LoVo (cell line): ENCODE measurements at places on chromosomes 11 and 22.

GRCh38 chr11:129281471-129282415 lies 89.6 kb upstream of the ARHGAP32 start:
- DNase-seq = no peak

- no peak for DNase-seq
These were observed 82.8 kb downstream of the C11orf91 start for GRCh38 chr11:33617672-33618350.

DNA sequence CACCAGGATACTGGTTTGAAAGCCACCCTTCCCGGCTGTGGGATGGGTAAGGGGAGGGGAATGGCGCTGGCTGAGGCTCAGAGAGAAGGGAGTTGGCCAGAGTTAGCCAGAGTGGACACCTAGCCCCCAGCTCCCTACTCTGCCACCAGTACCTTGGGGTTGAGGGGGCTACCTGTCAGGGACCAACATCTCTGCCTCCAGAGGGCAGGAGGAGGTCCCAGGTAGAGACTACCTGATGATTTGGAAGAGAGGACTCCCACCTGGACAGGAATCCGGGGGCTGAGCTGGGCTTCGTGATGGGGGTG lies 3.7 kb downstream of the MYRF start:
- no peak for DNase-seq

DNA sequence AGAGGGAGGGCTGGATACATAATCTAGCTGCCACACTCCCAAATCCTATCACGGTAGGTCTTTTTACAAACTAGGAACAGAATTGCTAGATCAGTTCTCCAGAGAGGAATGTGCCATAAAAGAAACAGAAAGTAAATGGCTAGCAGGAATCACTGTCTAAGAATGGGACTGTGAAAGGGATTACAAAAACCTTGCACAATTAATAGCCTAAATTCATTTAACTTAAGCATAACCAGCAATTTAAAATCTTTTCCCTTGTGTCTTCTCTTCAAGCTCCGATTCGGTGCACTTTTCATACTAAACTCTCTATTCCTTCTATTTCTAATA lies 35.2 kb downstream of the APOL5 start:
- no peak for DNase-seq

DNA sequence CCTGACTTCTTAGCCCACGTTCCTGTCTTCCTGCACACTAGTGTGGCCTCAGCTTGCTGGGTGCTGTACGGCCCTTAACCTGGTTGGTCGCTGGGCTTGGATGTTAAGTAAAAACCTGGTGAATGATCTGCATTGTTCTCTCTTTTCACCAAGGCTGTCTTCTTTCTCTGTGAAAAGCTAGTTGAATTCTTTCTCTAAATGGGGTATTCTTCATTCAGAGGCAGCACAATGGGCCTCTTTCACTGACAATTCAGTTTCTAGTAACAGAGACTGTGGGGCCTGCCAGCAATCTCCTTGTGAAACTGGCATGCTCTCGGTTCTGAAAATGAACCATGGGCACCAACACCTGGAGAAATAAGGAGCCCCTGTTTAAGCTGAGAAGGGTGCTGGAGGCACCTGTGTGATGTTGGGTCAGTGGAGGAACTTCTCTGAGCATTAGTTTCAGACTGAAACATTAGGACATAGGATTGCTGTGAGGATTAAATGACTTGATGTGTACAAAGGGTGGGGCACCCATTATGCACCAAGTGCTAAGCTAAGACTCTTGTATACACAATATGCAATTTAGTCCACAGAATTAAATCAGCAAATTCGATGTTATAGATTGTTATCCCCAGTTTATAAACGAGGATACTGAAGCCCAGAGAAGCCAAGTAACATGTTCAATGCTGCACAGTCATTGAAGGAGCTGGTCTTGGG lies 33.1 kb upstream of the ELF5 start:
- DNase-seq = no peak

- no peak for DNase-seq
These were observed 21.4 kb upstream of the CDON start for GRCh38 chr11:126083829-126084607.

DNA sequence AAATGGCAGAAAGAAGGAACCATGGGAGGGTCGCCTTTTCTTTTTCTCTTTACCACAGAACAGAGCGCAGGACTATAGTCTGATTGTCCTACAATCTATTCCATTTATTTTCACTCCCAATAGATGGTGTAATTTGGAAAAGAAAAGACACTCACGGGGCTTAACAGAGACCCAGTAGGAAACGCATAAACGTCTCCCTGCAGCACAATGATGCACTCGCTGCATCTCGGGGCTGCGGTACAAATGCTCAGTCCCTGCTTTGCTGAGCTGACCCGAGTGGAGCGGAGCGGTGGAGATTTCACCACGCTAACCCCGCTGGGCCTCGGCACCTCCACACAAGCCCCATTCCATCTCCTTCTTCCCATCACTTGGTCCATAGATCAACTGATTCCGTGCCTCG lies 1.5 kb downstream of the FEZ1 start:
- DNase-seq = no peak

DNA sequence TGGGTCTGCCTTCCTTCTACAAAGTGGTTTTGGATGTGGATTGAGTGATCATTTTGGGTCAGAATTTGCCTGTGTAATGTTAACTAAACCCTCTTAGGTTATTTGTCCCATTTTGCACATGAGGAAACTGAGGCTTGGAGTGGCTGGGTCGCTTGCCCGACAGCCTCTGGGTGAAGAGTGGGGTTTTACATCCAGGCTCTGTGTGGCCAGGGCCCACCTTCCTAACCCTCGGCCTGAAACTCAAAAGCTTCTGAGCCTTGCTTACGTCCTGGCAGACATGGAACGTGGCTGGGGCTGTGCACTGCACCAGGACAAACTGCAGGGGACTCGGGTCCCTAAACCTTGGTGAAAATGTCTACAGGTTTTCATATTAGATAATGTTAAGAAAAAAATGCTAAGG lies 542.4 kb downstream of the TBC1D22A start:
- DNase-seq = no peak

GRCh38 chr22:26529345-26529744 lies 17.1 kb upstream of the TFIP11 start:
- no peak for DNase-seq

GRCh38 chr11:57360991-57361390 lies 20.0 kb downstream of the PRG3 start:
- DNase-seq = no peak

GRCh38 chr22:40289991-40290459 lies 56.3 kb upstream of the ADSL start:
- DNase-seq = no peak

DNA sequence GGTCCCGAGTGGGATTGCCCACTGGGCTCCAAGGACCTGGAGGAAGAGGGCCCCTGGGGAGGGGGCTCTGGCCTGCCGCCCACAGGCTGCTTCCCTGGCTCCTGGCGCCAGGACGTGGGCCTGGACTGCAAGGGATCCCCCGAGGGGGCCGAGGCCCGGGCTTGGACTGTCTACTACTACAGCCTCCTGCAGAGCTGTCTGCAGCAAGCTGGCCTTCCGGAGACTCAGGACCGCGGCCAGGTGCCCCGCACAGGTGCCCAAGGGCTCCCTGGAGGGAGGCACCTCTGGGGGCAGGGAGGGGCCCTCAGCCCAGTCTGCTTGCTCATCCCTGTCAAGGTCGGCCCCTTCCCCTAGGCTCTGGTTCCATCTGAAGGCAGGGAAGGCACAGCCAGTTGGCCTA lies 1.9 kb downstream of the CARNS1 start:
- DNase-seq = no peak

GRCh38 chr11:14015711-14016110 lies 53.2 kb downstream of the SPON1 start:
- DNase-seq = peak; percentile 82

- no peak for DNase-seq
These were observed 7.8 kb upstream of the RBM4B start for GRCh38 chr11:66685276-66686099.

GRCh38 chr11:95373241-95373640 lies 142.2 kb upstream of the SESN3 start:
- DNase-seq = no peak

- peak; percentile 3 for DNase-seq
These were observed 51.0 kb upstream of the SEPTIN5 start for GRCh38 chr22:19663286-19663815.

- peak; percentile 78 for DNase-seq
These were observed 39.6 kb downstream of the LIF start for GRCh38 chr22:30206944-30207343.

GRCh38 chr11:79564288-79564925 lies 123.6 kb upstream of the TENM4 start:
- peak; percentile 3 for DNase-seq

- no peak for DNase-seq
These were observed 27.9 kb downstream of the SLC25A17 start for GRCh38 chr22:40791241-40791640.

GRCh38 chr11:87437133-87437843 lies 399.6 kb downstream of the TMEM135 start:
- no peak for DNase-seq

DNA sequence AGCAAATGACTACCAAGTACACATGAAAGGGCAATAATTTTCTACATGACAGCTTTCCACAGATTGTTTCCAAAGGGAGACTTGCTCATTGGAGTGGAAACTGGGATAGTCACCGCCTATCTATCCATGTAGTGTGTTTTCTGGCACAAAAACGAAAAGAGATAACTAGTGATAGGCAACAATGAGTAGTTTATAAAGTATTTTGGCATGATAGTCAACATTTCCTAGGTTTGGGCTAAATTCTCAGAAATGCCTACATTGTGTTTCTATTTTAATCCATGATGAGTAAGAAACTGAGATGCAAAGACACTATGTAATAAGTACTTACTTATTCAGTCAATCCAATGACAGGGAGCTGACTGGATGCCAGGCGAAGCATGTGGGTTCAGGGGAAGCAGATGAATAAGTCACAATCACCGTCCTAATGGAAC lies 1129.1 kb downstream of the DLG2 start:
- DNase-seq = no peak

DNA sequence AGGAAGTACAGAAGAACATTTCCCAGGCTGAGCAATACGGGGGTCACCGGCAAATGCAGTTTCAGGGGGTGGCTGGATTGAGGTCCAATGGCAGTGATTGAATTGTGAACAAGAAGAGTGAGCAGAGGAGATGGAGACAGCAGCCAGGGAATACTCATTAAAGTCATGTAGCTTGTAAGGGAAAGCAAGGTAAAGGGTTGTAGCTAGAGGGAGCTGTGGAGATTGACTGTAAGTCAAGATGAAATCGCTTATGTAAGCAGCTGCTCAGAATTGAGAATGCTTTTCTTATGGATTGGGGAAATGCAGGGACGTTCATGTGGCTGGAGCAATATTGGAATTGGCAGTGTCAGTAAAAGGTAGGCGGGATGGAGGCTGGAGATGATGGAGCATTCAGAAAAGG lies 111.4 kb upstream of the TBCEL start:
- peak; percentile 7 for DNase-seq

DNA sequence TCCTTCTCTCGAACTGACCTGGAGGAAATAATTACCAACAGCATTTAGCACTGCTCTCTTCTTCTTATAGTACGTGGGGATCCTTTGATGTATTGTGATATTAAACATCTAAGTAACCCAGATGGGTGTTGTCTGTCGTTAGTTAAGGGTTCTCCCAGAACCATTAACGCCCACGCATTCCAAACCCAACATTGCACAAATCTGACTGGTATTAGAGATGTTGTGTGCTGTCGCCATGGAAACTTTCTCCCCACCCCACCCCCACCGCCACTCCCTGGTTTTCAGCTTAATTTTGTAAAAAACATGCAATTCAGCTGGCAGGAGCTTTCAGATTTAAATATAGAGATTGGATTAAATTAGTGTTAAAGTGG lies 1495.2 kb downstream of the TBC1D22A start:
- DNase-seq = no peak

- DNase-seq = no peak
These were observed 128.2 kb upstream of the FIBIN start for GRCh38 chr11:26865703-26866102.

DNA sequence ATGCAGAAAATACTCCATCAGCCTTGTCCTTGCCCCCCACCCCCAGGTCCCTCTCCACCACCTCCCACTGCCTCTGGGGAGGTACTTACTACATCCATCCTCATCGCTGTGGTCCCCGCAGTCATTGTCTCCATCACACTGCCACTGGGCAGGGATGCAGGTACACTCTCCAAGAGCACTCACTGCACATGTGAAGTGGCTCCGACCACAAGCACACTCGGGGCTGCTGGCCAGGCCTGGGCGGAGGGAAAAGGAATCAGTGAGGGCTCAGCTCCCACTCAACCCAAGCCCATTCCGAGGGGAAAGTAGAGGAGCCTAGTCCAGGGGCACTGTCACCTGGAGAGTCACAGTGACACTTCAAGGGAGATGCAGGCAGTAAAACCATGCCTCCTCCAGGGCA lies 15.7 kb downstream of the LRP4 start:
- no peak for DNase-seq

GRCh38 chr11:108818971-108819370 lies 154.1 kb downstream of the DDX10 start:
- DNase-seq = no peak

DNA sequence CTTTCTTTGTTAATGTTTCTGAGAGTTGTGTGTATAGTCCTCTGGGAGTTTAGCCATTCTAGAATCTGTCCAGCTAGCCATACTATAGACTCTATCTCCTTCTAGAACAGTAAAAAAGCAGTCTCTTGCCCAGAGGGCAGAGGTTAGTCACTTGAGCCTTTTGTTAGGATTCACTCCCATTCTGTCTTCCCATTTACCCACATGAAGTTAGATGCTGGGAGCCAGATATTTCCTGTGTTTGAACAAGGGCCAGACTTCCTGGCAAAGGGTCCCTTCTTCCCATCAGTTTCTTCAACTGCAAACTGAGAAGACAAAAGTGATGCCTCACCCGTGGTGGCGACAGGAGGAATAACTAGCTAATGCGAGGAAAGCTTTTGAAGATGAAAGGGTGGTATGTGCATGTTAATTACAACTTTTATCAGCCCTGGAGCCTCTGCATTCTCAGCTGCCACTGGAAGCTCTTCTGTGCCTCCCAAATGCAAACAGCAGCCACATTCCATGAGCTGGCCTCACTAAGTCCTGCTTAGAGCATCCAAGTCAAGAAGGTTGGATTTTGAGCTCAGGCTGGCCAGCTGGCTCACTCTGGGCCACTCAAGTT lies 12.8 kb downstream of the CD44 start:
- no peak for DNase-seq

DNA sequence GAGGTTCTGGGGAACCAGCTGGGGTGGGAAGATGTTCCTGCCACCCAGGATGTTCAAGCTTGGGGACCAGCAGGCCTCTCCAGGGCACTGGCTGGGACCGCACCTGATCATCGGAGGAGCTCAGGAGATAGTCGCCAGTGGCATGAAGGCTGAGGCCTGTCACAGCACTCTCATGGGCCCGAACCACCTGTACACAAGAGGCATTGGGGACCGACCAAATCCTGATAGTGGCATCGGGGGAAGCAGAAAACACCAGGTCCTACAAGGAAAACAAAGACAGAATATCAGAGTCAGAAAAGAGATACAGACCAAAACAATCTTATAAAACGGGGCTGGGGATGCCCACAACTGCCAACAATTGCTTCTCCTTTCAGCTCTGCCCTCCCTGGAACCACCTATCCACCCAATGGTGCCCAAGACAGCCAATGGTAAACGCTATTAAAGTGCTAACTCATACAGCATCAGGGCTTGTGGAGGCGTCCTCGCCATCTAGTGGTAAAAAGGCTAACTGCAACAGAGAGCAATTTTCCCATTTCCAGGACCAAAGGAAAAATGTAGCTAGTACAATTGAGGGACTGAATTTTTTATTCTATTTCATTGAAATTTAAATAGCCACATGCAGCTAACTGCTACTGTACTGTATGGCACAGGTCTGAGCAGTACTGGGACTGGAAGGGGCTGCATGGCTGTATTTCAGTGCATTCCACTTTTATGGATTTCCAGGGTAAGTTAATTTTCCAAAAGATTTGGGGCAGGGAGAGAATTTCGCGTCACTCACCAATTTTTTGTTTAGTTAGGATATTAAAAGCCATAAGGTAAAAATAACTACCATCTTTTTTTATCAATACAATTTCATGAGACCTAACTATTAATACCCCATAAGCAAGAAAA lies 7.1 kb downstream of the PRPF19 start:
- peak; percentile 48 for DNase-seq
